ENCODE measurements at places on chromosomes 6 and 20.

DNA sequence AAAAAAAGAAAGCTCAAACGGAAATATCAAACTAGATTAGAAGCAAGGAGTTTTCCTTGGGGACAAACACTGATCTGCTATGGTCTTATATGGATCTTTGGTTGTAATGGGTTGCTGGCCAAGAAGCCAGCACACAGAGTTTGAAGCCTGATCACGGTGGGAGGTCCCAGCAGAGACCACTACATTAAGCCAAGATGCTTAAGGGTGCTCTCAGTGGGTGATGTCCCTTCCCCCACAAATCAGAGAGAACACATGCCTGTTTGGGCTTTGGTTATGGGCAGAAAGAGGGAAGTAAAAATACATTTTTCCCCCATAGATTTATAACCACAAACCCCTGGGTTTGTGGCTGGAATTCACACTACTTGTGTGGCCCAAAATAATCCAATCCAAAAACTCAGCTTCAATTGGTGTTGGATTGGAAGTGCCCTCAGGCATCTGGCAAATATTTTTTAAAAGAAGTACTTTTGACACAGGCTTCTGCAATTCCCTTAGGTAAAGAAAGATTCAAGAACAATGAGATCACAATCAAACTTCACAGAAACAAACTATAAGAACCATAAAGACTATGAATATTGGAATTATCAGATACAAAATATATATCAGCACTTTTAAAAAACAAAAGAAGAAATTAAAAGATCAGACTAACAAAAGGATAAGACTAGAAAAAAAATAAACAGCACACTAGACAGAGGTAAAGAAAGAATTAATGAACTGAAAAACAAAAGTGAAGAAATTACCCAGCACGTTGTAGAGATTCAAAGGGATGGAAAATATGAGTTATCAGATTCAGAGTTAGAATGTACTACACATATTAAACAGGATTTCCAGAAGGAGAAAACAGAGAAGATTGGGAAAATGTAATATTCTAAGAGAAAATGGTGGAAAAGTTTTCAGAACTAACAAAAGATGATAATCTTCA is 44.7 kb downstream of the ESF1 start:
- DNase-seq, result no peak

DNA sequence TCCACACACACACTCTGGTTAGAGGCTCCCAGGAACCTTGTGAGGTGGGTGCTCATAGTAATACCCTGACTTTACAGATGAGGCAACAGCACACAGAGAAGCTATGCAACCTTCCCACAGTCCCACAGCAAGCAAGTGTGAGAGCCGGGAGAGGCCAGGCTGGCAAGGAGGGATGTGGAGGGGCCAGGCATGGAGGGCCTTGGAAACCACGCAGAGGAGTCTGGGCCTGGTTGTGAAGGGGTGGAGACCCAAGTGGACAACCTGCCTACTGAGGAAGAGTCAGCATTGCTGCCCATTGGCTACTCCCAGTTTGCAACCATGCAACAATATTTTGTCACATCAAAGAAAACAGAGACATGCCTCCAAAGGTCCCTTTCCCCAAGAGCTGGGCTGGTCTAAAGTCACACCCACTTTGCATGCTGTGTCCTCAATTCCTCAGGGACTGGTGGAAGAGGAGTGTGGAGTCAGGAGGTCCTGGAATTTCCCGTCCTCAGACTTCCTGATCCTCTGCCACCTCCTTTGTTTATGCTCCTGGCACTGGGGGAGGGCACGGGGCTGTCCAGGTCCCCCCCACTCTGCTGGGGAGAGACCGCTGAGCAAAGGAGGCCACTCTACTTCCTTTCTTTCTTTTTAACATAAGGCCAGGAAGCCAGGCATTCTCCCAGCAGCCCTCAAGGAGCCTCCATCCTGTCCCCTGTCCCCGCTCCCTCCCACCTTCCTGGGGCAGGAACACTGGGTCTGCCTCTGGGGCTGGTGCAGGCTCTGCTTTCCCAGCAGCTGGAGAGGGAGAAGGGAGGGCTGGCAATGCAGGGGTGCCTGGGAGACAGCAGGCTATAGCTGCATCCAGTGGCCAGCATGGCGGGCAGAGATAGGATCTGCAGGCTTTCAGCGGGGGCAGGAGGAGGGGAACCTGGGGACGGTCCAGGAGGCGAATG is 68.3 kb downstream of the NOL4L start:
- DNase-seq, result no peak

DNA sequence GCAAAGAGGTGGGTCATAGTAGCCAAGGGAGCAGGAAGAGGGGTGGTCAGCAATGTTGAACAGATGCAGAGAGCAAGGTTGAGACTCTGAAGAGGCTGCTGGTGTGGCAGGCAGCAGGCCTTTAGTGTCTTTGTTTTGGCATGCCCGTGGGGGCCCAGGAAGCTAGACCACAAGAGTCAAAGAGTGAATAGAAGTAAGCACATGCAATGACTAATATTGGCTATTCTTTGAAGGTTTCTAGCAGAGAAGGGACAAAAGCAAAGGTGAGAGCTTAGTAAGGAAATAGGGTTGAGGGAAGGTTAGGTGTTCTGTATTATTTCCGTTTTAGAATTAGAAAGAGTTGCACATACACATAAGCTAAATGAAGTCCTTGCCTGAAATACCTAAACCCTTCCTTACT is 18.8 kb downstream of the TDRD6 start:
- DNase-seq, result no peak

- peak; percentile 30 for DNase-seq
Observed at GRCh38 chr6:7238900-7239589, 74.0 kb downstream of the SSR1 start.

DNA sequence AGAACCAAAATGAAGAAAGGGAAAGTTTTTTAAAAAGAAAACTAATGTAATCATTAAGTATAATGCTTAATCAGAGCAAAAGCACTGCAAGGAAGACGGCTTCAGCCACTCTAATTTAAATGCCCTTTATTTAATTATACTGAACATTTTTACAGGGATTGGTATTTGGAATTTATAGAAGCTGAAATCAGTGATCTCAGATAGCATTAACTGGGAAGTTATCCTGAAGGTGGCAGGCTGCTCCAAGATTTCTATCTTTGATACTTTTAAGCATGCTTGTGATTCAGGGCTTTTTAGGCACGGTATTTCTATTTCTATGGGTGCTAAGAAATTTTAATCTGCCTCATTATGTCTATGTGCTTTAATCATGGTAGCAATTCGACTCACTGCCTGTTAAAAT is 1.3 kb upstream of the NDUFAF4 start:
- no peak for DNase-seq

Data from activated T-helper 1 cell treated with Interleukin-2 at 50 U/mL for 16 hours (primary cell).